ENCODE measurements at places on chromosomes 11 and 22. TPM values are rescaled to one million over a fixed set of nuclear protein-coding genes. Genes with fewer than 3 reads are reported as not detected.

The LDLRAD3 gene
- total RNA-seq, result 5.0 TPM

The MDK gene
- 106 TPM for total RNA-seq

The POLA2 gene
- total RNA-seq, result 8.7 TPM

The TSGA10IP gene
- total RNA-seq, result not detected

The DPP3 gene
- 61.2 TPM for total RNA-seq

The DMC1 gene
- 0.40 TPM for total RNA-seq

The INS gene
- 1.2 TPM for total RNA-seq

The GLYAT gene
- 0.49 TPM for total RNA-seq

The MOV10L1 gene
- total RNA-seq, result 2.6 TPM

The JAML gene
- 12.9 TPM for total RNA-seq

The STK33 gene
- total RNA-seq, result 14.2 TPM

The CCDC116 gene
- 0.37 TPM for total RNA-seq

The KCNA4 gene
- total RNA-seq, result 0.06 TPM

The SYT12 gene
- 0.58 TPM for total RNA-seq

The CRYBB2 gene
- not detected for total RNA-seq

The MS4A14 gene
- total RNA-seq, result 2.5 TPM

The BTBD18 gene
- not detected for total RNA-seq

The AHNAK gene
- total RNA-seq, result 549 TPM

The C11orf86 gene
- total RNA-seq, result not detected

The MMP13 gene
- not detected for total RNA-seq

The NNMT gene
- total RNA-seq, result 49.6 TPM

The RAC2 gene
- total RNA-seq, result 46.4 TPM

The LGALS12 gene
- total RNA-seq, result 0.26 TPM

The TRIM48 gene
- not detected for total RNA-seq

The USP2 gene
- 7.3 TPM for total RNA-seq

The MAP6 gene
- 13.3 TPM for total RNA-seq

The ACRV1 gene
- total RNA-seq, result not detected

The LMF2 gene
- 89.1 TPM for total RNA-seq

The VWCE gene
- total RNA-seq, result 0.81 TPM

The GSTT2 gene
- total RNA-seq, result 0.81 TPM

The API5 gene
- 89.1 TPM for total RNA-seq

The TP53I11 gene
- 133 TPM for total RNA-seq

The OTOG gene
- total RNA-seq, result 0.12 TPM
